Endothelial cell of umbilical vein (primary cell): ENCODE measurements at places on chromosomes 7 and 10. TPM values are rescaled to one million over a fixed set of nuclear protein-coding genes. Genes with fewer than 3 reads are reported as not detected.
A peak's percentile ranks its signal among the peaks of the same experiment; 100 is the strongest.

ITGA8 gene
- 0.04 TPM in 1 of 2 replicates, not detected in the other for polyA plus RNA-seq

LDB3 gene
- not detected in 2 replicates for polyA plus RNA-seq

- peak; percentile 68 for DNase-seq
These were observed 18.5 kb downstream of the BICC1 start for GRCh38 chr10:58531084-58531695.

GRCh38 chr7:151896086-151896485 lies 19.2 kb upstream of the PRKAG2 start:
- DNase-seq: no peak

PPP1R17 gene
- polyA plus RNA-seq: not detected in 2 replicates

- DNase-seq: peak; percentile 60
These were observed 852 bp upstream of the KLF6 start for GRCh38 chr10:3785851-3786271.

MOGAT3 gene
- not detected in 2 replicates for polyA plus RNA-seq

RSBN1L gene
- 3.0 and 3.4 TPM in 2 replicates for polyA plus RNA-seq

DNA sequence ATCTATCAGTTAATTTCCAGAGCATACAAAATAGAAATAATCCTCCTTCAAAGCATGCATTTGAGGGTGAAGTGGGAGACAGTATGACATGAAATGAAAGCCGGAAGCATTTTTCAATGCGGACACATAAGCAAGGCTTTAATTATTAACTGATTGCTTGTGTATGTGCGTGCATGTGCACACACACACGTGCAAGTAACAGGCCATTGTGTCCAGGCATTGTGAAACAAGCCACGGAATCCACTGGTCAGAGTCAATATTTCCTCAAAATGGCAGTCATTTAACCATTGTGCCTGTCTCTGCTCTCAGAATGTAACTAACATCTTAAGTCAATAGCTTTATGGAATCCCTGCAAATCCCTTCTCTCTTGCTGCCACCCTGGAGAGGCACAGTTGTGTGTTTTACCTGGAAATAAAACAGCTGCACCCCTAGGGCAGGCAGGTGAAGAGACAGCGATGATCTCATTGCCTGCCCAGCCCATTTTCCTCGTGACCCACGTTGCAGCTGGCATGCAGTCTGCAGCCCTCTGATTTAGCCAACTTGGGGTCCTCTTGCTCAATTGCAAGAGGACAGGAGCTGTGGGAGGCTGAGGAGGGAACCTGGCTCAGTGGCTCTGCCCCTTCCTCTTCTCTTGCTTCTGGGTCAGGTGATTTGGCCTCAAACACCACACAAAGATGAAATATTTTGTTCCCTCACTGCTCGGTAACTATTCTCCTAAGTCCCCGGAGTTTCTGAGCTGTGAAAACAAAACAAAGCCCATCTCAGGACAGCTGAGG lies 500.9 kb upstream of the ZMIZ1 start:
- DNase-seq: no peak

GRCh38 chr10:77197544-77197943 lies 440.1 kb downstream of the KCNMA1 start:
- no peak for DNase-seq

SLC26A4 gene
- 0.49 and 0.79 TPM in 2 replicates for polyA plus RNA-seq
